ENCODE measurements at places on chromosomes 1 and 21.

- no peak for DNase-seq
- no peak overlapping the region for H3K4me3 ChIP-seq
- no peaks in the 10 kb centered on the region for H3K4me1 ChIP-seq
- H3K36me3 ChIP-seq, result no peaks in the 10 kb centered on the region
- no peaks in the 10 kb centered on the region for H3K27me3 ChIP-seq
- H3K27ac ChIP-seq, result no peak overlapping the region
These were observed 133.4 kb downstream of the PLPPR5 start for GRCh38 chr1:98870959-98871903.

DNA sequence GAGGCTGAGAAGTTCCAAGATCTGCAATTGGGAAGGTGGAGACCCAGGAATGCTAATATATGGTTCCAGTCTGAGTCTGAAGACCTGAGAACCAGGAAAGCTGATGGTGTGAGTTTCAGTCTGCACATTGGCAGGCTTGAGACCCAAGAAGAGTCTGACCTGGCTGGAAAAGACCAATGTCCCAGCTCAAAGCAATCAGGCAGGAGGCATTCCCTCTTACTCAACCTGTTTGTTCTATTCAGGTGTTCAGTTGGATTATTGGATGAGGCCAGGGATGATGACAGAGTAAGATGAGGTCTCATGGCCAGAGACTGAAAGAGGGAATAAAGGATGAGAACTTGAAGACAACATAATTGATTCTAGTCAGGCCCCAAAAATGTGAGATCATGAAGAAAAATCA lies 50.1 kb downstream of the SPATA46 start:
- no peaks in the 10 kb centered on the region for H3K27me3 ChIP-seq
- no peaks in the 10 kb centered on the region for H3K36me3 ChIP-seq
- H3K4me3 ChIP-seq, result no peak overlapping the region
- no peak overlapping the region for H3K27ac ChIP-seq

GRCh38 chr21:22421416-22422180 lies 1423.4 kb downstream of the NCAM2 start:
- no peak overlapping the region for H3K27ac ChIP-seq
- no peaks in the 10 kb centered on the region for H3K4me1 ChIP-seq
- H3K4me3 ChIP-seq, result no peak overlapping the region
- no peaks in the 10 kb centered on the region for H3K36me3 ChIP-seq

- H3K27ac ChIP-seq, result peak overlapping the region; percentile 99
- peaks cover 7% of the 10 kb centered on the region for H3K36me3 ChIP-seq
- H3K27me3 ChIP-seq, result no peaks in the 10 kb centered on the region
- H3K4me1 ChIP-seq, result peaks cover 59% of the 10 kb centered on the region
These were observed 2.3 kb downstream of the H3-3A start for GRCh38 chr1:226064816-226065248.

GRCh38 chr1:231272880-231273279 lies 31.9 kb downstream of the GNPAT start:
- H3K27ac ChIP-seq, result no peak overlapping the region
- peaks cover 27% of the 10 kb centered on the region for H3K36me3 ChIP-seq

GRCh38 chr1:42784946-42785693 lies at the start of gene TMEM269:
TMEM269 (plus strand) TSS chr1:42784991; CDS start chr1:42789894, 4,903 bp downstream.
- H3K4me3 ChIP-seq, result no peak within 1 kb of the TSS
- H3K27me3 ChIP-seq, result no peaks in the 10 kb centered on the region
- no peak for DNase-seq
- H3K36me3 ChIP-seq, result no peaks in the 10 kb centered on the region

DNA sequence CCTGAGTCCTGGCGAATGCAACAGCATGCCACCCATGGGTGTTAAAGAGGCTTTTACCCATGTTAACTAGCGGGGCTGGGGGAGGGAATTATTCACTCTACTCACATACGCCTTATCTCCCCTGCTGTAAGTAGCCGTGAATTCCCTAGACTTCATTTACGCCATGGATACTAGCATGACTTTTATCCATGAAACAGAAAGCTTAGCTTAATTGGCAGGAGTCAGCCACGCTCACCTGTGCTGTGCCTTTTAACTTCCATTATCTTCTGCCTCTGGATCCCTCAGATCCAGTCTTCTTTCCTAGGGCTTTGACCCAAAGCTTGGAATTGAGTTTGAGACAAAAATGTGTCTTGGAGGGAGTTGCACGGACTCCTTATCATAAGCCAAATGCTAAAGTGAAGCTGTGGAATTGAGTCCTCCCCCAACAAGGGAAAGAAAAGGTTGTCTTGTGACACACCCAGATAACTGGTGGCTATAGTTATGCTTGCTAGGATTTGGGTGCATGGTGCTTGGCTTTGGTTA lies 9.7 kb upstream of the NASP start:
- H3K4me3 ChIP-seq, result no peak overlapping the region
- no peak overlapping the region for H3K27ac ChIP-seq
- DNase-seq, result no peak
- no peaks in the 10 kb centered on the region for H3K4me1 ChIP-seq
- peaks cover 2% of the 10 kb centered on the region for H3K36me3 ChIP-seq
